Activated naive CD8-positive, alpha-beta T cell treated with anti-CD3 and anti-CD28 coated beads, Interleukin-2, amount 50 U/mL, for 24 hours (primary cell): ENCODE measurements at places on chromosomes 12 and 14.
A peak's percentile ranks its signal among the peaks of the same experiment; 100 is the strongest.

DNA sequence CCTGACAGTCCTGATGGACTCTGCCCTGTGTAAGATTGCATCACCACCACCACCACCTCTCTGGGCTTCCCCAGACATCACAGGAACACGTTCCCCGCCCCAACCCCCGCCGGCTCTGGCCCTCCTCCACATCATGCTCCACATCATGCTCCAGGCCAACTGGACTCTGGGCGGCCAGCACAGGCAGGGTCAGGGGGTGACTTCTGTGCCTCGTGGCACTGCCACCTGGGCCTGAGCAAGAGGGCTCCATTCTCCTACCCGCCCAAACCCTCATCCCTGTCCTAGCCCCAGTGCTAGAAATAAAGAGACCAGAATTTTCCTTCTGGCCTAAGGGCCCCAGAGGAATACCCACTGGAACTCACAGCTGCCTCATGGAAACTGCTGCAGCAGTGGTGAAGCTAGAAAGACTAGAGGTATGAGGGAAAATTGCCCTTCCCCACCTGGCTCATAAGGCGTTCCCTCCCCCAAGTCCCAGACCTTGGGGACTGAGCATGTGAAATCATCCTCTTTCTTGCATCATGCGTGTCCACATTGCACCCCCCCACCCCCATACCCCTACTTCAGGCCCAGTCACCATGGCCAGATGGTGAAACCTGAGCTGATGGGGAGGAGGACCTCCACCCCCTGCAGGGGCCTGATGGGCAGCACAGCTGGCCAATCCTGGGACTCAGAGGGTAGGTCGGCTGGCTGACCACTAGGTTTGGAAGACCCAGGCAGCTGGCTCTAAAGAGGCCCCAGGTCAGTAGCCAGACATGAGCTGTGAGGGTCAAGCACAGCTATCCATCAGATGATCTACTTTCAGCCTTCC lies at the start of gene INHBE:
Gene INHBE (plus strand): TSS at position 742 of the 808 bp plus-strand sequence. CDS start 230 bp downstream, outside the sequence.
- peak; percentile 50 for DNase-seq

DNA sequence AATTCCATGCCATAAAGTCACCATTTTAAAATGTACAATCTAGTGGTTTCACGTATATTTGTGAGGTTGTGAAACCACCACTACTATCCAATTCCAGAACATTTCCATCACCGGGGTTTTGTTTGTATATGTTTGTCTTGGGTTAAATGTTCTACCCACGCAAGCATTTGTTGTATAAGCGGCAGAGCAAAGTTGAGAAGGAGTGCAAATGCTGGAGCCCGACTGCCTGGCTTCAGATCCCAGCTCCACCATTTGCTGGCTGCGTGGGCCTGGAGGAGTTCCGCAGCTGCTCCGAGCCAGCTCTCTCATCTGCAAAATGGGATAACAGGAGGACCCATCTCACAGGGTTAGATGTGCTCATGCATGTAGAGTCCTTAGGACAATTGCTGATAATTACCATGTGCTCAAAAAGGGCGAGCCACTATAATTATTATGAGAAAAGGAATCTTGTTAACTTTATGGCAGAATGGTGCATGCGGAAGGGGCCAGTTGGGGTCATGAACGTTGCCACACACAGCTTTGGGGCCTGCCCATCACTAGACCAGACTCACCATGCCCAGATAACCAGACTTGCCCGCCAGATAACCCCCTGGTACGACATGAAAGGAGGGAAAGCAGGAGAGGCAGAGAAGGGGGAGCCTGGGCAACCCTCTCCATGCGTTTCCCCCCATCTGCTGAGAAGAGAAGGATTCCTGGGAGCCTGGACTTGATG lies 6.4 kb downstream of the ACTN1 start:
- no peak for DNase-seq

DNA sequence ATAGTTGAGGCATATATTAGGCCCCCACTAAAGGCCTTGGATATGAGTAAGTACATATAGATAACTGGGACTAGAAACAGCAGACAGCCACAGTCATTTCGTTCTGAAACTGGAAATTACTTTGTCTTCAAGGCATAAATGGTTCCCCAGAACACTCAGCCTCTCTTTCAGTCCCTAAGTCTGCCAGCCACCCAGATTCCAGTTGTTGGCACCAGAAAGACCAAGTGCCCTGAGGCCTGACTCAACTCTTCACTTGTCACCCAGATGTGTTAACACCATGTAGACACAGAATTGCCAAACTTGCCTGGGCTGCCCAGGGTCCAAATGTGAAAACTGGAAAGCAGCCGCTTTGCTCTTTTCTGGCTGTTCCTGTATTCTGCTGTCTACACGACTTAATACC lies 3.0 kb upstream of the LGALS3 start:
- DNase-seq, result no peak

- DNase-seq, result no peak
Observed at GRCh38 chr12:96422192-96422591, 22.0 kb upstream of the CDK17 start.

DNA sequence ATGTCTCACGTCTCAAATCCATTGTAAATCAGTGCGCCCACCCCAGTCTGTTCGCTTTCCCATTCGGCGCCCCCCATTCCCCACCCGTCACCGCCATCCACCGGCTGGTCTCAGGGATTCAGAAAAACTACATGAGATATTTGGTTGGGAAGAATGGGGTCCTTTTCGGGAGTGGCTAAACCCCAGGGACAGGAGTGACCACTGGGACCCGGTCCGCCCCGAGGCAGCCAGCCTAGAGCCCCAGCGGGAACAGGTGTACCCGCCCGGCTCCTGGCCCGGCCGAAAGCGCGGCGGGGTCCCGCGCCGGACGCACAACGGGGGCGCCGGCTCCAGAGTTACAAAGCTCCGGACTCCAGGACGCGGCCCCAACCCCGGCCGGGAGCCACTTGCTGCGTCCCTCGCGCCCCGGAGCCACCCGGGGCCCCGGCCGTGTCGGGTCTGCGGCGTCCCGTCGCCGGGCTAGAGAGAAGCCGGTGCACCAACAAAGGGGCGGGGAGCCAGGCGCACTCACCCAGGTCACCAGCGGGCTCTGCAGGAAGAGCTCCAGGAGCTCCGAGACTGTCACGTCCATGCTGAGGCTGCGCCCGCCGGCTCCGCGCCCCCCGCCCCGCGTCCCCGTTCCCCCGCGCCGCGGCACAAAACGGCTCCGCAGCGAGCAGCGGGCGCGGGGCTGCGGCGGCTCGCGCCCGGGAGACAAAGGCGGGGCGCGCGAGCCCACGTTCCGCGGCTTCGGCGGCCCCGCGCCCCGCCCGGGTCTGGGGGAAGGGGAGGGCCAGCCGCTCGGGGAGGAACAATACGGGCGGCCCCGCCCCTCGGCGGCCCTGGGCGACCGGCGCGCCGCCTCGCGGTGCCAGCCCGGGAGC lies at the start of gene CCDC88C:
Gene CCDC88C (minus strand): TSS at position 701 of the 863 bp plus-strand sequence. CDS start 130 bp downstream, at position 571.
- peak; percentile 82 for DNase-seq

- no peak for DNase-seq
Observed at GRCh38 chr14:90045616-90046015, 16.2 kb upstream of the KCNK13 start.

DNA sequence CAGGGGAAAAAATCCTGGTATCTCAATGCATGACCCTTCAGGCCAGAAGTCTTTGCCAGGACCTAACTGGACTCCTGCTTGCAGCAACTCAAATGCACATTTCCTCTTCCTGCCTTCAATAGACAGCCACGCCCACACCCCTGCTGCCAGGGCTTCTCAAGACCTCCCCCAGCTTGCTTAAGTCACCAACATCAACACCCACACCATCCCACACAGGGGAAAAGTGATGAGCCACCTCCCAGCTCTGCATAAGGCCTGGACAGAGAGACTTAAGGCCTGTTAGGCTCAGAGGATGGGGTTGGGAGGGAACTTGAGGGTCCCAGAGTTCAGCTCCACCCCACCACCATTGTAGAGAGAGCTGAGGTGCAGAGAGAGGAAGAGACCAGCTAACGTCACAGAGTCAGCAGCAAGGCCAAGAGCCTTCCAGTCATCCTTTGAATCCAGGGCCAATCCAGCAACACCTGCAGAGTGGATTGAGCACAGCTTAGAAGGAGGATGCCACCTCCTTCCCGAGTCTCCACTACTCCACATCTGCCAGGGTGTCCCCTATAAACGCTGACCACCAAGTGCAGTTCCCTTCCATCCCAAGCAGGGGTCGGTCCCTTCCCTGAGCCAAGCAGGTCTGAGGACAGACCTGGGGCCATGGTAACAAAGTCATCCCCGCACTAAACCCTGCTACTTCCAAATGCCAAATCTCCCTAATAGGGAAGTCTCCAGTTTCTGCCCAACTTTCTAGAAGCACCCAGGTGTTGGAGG lies 50.0 kb downstream of the KDM2B start:
- DNase-seq, result peak; percentile 63

GRCh38 chr12:131194166-131194565 lies 240.5 kb downstream of the ADGRD1 start:
- DNase-seq, result no peak

- DNase-seq, result no peak
Observed at GRCh38 chr14:65506801-65507200, 94.3 kb downstream of the FUT8 start.

GRCh38 chr14:70981000-70981952 lies 74.0 kb downstream of the PCNX1 start:
- no peak for DNase-seq

- DNase-seq, result peak; percentile 94
Observed at GRCh38 chr12:68807576-68808387, at the start of gene MDM2. MDM2 (plus strand) TSS chr12:68808177; CDS start chr12:68808478, 301 bp downstream.

DNA sequence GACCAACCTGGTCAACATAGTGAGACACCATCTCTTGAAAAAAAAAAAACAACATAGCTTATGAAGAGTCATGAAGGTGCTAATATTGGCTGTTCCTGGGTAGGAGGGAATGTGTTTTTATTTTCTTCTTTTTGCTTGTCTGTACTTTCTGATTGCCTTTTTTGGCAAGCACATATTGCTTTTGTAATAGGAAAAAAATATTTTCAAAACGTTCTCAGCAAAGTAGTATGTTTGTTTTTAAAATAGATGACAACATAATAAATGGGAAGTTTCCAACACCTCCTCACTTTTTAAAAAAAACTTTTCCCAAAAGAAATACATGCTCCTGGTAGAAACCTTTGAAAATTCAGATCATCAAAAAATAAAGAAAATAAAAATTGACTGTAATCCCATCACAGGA lies 20.9 kb downstream of the FOS start:
- DNase-seq, result no peak

DNA sequence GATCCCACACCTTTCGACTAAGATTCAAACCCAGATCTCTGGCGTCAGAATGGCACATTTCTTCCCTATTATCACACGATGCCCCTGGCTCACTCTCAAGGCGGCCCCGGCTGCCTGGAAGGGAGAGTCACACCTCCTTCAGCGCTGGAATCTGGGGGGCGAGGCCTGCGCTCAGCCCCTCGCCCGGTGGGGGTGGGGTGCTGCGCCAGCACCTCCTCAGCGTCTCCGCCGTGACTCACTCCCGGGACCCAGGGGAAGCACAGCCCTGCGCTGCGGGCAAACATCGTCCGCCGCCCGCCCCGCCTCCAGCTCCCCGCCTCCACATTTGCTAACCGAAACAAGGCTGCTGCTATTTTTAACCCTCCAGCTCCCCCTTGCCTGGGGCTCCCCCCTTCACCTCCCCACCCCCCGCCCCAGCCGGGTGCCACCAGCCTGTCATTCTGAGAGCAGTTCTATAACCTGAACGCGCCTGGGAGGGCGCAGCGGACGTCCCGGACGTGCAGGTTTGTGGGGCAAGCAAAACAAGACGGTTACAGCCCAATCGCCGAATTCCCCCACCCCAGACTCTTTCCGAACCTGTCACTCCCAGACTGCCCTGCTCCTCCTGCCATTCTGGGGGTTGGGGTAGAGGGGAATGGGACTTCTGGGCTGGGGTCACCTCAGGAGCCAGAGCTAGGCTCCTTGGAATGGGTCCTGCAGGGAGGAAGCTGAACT lies 6.7 kb downstream of the HDAC7 start:
- peak; percentile 93 for DNase-seq

- no peak for DNase-seq
Observed at GRCh38 chr12:122062832-122063693, 15.5 kb upstream of the MLXIP start.

DNA sequence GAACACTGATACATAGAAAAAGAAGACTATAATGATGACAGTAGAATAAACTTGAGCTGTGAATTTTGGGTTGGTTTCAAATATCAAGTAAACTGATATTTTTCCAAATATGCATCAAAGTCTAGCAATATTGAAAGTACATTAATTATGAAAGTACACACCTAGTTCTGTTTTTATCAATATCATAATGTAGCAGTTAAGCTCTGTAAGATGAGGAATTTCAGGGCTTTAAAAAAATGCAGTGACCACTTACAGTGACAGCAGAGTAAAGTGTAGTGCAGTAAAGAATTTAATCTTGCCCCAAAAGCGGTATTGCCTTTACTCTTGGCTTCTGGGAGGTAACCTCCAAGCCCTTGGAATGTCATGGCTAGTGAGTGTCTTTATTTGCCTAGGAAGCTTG lies 102.9 kb upstream of the ABCD2 start:
- no peak for DNase-seq

DNA sequence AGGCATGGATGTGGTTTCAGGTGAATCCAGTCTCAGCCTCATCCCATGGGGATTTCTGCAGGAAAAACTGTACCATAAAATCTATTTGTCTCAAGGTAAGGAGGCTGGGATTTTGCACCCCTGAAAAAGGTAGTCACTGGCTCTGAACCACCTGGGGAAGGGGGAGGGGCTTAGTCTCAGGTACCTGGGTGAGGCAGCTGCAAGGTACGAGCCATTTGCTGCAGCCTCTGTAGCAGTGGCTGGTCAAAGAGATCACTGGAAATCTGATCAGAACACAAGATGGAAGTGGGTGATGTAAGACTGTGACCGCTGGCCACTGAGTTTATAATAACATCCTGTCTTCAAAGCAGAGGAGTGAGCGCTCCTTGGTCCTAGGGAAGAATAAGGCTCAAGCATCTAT lies 209.9 kb upstream of the NOS1 start:
- no peak for DNase-seq

DNA sequence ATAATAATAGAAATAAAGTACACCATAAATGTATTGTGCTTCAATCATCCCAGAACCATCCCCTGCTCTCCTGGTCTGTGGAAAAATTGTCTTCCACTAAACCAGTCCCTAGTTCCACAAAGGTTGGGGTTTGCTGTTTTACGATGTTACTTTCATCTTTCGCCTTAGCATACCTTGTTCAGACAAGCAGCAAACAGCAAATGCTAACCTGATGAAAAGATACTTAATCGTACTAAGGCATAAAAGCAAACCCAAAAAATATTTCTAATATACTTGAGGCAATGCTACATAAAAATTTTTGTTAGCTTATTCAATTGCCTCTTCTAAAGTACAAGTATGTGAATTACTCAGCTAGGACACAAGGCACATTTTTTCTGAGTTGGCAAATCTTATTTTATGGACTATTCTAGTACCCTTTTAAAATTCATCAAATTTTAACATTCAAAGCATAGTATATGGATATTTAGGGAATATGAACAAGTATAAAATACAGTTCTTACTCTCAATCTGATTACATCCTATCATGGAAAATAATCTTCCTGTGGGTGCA lies 97.1 kb upstream of the PLEKHG7 start:
- DNase-seq, result no peak

GRCh38 chr14:94460631-94461416 lies 8.2 kb upstream of the SERPINA11 start:
- no peak for DNase-seq
